ENCODE measurements at places on chromosomes 3 and 15.
A peak's percentile ranks its signal among the peaks of the same experiment; 100 is the strongest.

GRCh38 chr3:189862385-189862998 is 231.3 kb downstream of the TP63 start:
- DNase-seq = no peak

DNA sequence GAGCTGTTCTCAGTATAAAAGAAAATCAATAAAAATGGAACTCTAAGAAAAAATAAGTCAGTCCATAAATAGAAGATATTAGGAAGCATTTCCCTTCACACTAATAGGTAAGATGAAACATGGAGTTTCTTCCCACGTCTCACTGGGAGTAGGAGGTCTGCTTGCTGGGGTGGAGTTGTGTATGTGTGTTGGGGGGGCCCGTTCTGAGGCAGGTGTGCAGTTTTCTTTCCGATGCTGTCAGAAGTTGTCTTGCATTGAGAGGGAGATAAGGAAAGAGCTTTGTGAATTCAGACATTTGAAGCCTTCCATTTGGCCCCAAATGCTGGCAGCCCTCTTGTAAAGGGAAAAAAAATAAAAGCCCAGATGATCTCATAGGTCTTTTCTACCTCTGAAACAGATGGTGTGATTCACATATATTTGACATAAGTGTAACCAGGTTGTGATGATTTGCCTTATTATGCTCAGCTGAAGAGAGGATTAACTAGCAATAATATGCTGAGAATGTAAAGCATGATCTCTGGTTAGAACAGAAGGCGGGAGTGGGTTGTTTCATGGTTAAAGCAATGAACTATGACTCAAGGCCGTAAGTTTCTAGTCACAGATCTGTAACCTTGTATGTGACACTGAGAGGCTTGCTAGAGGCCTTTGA is 8.8 kb downstream of the RASGRP1 start:
- DNase-seq = no peak

GRCh38 chr3:178263236-178263916 is 272.9 kb upstream of the KCNMB2 start:
- DNase-seq = no peak

DNA sequence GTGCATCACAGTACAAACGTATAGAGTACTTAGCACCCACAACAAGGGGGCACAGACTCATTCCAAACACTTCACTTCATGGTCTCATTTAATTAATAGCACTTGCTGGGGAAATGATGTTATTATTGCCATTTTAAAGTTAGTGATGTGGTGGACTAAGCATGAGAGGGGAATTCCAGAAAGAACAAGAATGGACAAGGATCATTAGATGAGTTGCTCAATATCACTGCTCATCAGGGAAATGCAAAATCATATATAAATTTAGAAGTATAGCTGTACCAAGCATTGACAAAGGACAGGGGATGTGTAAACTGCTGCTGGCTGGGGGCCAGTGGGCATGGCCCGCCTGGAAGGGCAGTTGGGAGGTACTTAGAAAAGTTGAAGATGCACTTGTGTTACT is 14.6 kb downstream of the PRR20G start:
- no peak for DNase-seq

GRCh38 chr3:50146316-50146901 is 8.7 kb upstream of the SEMA3F start:
- peak; percentile 79 for DNase-seq

GRCh38 chr15:43378601-43379000 is 7.7 kb downstream of the TUBGCP4 start:
- no peak for DNase-seq

- no peak for DNase-seq
Measured at GRCh38 chr15:79314811-79315210, 3.9 kb downstream of the TMED3 start.

DNA sequence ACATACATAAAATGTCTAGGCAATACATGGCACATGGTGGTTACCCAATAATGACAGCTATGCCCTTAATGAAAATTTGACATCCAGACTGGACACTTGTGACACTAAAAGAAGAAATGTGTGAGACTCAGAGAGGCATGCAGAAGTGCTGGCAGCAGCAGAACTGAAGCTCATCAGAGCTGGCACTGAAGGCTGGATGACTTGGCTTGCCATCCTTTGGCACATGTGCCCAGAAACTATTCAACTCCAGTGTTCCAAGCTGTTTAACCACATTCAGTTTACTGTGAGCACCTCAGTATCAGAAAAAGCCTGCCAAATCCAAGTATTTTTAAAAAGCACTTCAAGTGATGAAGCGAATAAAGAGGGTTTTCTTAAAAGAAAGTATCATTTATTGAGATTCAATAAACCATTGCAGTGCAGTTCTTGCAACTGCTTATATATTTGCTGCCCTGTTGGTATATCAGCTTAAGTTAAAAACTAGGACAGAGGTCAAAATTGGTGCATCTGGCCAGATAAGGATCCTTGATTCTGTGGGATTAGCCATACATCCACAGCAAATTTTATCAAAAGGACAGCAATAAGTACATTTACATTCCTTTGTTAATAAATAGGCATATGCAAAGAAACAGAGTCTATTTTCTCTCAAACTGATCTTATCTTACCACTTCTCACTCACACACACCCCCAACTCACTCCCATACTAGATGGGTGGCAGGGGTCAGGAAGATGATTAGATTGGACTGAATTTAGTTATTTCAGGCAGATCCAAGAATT is 15.8 kb downstream of the IGSF11 start:
- DNase-seq = no peak

DNA sequence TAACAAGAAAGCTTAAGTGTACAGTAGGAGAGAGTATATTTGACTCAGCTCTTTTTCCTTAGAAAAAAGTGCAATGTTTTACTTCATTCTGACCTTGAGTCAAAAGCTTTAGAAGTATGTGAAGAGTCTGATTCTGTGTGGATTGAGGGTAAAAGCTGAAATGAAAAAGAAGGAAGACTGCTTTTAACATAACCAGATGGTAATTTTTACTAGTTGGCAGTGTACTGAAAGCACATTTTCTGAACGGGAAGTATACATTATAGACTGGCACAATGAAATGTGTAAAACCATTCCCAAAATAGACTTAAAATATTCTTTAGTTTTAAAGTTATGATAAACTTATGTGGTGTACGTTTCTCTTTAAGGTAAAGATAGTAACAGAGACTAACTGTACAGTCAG is 197.8 kb upstream of the ZNF717 start:
- DNase-seq = no peak

GRCh38 chr3:62144482-62144881 is 228.9 kb downstream of the FEZF2 start:
- DNase-seq = no peak

- no peak for DNase-seq
Measured at GRCh38 chr3:69121950-69122349, 445 bp downstream of the LMOD3 start.

GRCh38 chr15:22794063-22794462 is 7.6 kb downstream of the NIPA1 start:
- DNase-seq = no peak

DNA sequence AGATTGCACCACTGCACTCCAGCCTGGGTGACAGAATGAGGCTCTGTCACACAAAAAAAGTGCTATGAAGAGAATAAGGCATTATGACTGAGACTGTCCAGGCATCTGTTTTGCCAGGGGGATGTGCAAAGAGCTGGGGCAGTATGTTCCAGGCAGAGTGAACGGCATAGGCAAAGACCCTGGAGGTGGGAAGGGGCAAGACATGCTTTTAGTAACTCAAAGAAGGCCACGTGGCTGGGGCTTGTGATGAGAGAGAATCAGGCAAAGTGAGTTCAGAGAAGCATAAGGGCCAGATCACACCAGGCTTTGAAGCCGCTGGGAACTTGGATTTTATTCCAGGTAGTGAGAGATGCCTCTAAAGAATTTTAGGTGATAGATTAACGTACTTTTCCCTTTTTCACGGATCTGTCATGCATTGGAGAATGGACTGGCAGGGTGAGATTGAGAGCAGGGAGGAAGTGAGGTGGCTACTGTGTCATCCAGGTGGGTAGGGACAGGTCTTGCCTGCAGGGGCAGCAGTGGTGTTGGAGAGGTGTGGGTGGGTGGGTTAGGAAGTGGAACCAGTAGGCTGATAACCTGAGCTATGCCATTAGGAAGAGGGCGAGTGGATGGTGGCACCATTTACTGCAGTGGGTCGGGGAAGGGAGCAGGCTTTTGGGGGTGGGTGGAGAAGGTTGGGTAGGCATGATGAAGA is 31.7 kb downstream of the ATP2B2 start:
- DNase-seq = no peak

DNA sequence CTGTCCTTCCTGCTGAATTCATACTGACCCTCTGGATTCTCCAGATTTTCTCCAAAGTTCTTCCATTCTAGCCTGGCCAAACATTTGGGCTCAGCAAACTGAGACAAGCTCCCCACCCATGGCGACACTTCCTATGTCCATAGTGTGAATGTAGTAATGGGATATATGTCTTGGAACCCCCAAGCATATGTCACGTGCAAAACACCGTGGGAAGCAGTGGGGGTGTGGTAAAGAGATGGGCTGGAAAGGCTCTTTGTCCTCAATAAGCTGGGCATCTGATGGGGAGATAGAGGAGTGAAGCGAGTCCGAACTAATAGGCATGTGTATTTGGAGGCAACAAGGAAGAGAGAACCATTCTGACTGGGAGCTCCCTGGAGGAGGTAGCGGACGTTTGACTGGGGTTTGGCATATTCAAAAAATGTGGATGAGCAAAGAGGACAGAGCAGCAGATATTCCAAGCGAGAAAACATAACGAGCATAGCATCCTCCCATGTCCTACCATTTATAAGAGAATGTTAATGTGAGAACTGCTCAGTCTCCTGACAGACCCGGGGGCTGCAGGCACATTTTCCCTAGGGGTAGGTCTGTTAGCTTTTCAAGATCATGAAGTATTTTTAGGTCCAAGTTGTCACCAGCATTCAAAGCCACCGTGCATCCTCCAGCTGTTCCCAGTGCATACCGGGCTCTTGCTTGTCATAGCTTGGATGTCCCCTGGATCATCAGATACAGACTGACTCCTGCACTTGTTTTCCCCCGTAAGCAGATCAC is 25.6 kb downstream of the TPM1 start:
- no peak for DNase-seq

DNA sequence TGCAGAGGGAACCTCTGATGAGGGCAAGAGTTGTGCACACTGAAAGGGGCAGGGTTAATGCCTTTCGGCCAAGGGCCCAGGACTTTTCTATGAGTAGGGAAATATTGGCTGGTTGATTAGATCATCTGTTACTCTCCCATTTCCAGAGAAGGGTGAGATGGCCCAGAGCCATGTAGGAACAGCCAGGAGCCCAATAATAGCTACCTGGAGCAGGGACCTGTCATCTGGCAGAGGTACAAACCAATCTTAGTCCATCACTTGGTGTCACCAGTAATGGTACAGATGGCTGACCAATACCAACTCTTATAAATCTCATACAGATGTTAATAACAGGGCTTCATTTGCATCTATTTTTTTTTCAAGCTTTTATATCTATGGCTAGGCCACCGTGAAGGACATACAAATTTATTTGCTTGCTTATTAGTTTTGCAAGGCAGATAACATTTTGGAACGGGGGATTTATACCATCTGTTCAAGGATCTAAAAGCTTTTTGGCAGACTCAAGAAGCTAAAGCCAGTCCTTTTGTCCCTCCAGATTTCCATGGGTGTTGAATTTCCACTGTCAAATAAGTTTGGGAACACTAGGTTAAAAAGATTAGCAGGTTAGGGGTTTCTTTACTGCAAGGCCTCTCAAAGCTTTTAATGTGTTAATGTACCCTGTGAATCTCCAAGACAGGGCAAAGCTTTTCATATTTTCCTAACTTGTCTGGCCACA is 79.3 kb downstream of the TNIK start:
- no peak for DNase-seq

GRCh38 chr3:33975463-33975862 is 177.0 kb downstream of the PDCD6IP start:
- no peak for DNase-seq

GRCh38 chr15:61013146-61013545 is 216.0 kb downstream of the RORA start:
- DNase-seq = no peak

GRCh38 chr3:55480911-55481743 is 6.0 kb downstream of the WNT5A start:
- no peak for DNase-seq

GRCh38 chr15:61946778-61947177 is 113.5 kb downstream of the VPS13C start:
- DNase-seq = no peak
